ENCODE measurements at places on chromosomes 16 and 17.

GRCh38 chr17:3535253-3535995 is 22.2 kb downstream of the TRPV3 start:
- peak; percentile 82 for DNase-seq

DNA sequence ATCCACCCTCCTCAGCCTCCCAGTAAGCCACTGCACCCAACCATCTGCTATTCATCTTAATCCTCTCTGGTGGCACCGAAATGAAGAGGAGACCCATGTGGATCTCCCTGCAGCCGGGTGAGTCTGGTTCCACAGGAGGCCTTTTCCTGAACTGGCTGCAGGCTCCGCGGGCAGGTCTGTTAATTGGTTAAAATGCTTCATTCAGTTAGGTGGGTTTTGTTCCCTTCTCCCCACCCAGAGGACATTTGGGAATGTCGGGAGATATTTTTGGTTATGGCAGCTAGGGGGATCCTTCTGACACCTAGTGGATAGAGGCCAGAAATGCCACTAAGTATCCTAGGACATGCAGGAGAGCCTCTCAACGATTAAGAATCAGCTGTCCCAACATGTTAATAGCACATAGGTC is 16.7 kb downstream of the C16orf54 start:
- DNase-seq, result peak; percentile 55

- no peak for DNase-seq
Measured at GRCh38 chr17:79531191-79532095, 79.4 kb downstream of the RBFOX3 start.

GRCh38 chr16:19269098-19269497 is 16.4 kb upstream of the CLEC19A start:
- DNase-seq, result no peak

- DNase-seq, result no peak
Measured at GRCh38 chr17:17071531-17072360, 29.5 kb downstream of the MPRIP start.

All from fibroblast of the aortic adventitia (primary cell).